ENCODE measurements at places on chromosomes 5 and 9. TPM values are rescaled to one million over a fixed set of nuclear protein-coding genes. Genes with fewer than 3 reads are reported as not detected.

DNA sequence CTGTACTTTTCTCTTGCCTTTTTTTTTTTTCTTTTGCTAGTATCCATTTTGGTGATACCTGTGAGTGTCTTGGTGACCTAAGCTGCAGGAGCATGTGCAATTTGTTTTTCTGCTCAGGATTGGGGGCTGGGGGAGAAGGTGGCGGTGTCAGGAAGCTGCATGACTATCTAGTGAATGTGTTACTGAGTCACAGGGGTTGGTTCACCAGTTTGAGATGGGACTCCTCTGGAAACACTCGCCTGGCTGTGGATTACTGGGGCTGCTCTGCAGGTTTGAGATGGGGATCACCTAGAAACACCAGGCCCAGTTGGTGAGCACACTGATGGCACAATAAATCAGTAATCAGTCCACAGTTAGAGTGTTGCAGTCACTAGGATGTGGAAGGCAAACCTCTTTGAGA lies 447.9 kb downstream of the SPATA31D1 start:
- DNase-seq = no peak

- no peak for DNase-seq
Observed at GRCh38 chr5:82992646-82993045, 84.5 kb downstream of the TMEM167A start.

Gene TERT
- polyA plus RNA-seq = not detected

DNA sequence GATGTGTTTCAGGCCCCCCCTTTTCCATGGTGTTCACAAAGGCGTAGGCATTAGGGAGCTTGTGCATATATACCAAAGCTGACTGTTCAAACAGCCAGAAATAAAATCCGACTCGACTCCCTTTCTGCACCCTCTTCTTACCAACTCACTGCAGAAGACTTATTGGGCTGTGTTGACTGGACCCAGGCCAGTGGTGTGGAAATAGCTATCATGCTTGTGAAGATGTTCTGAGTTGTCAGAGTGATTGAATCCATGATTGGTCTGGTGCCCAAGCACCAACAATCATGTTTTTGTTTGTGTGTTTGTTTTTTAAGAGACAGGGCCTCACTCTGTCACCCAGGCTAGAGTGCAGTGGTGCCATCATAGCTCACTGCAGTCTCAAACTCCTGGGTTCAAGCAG lies 21.6 kb downstream of the TJP2 start:
- no peak for DNase-seq

Gene GFRA3
- not detected for polyA plus RNA-seq

- DNase-seq = no peak
Observed at GRCh38 chr5:1439388-1440097, 5.7 kb downstream of the SLC6A3 start.

GRCh38 chr5:145975361-145976066 lies 39.1 kb downstream of the SH3RF2 start:
- DNase-seq = no peak

GRCh38 chr9:127537014-127537413 lies 75.1 kb upstream of the STXBP1 start:
- no peak for DNase-seq

- DNase-seq = no peak
Observed at GRCh38 chr5:146450002-146450401, 2.9 kb downstream of the TCERG1 start.

Gene CMYA5
- polyA plus RNA-seq = 1.4 TPM

All from BJ (cell line).